ENCODE measurements at places on chromosomes 7 and 10.
A peak's percentile ranks its signal among the peaks of the same experiment; 100 is the strongest.

DNA sequence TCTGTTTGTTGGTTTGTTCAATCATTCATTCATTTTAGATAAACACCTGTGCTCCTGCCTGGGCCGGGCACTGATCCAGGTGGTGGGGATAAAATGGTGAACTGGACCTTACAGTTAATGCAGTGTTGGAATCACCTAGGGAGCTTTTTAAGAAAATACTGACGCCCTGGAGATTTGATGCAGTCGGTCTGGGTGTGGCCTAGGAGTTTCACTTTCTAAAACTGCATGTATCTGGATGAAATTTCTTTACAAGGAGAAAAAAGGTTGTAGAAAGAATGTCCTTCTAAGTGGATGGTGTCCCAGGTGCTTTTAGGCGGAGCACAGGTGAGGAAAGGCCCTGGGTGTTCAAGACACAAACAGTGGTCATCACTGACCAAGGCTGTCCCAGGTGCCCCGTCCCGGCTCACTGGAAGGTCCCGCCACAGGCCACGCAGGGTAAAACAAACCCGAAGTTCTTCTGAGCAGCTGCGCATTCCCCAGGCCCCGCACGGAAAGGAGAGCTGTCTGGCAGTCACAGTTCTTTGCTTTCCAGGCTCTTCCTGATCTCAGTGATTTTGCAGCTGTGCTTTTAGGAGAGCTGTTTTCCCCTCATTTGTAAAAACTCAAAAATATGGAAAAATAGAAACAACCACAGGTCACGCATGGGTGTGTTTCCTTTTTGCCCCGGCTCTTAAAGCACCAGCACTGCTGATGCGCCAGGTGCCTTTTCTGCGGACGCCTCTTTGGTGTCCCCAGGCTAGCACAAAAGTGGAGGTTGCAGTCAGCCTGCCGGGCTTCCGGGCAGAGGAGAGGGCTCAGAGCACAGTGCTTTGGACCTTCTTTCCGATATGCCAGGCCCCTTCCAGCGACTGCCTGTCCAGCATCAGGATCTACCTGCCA is 161.9 kb downstream of the GRK5 start:
- no peak for DNase-seq

- DNase-seq: no peak
These were observed 120.2 kb upstream of the TMEM229A start for GRCh38 chr7:124152859-124153692.

DNA sequence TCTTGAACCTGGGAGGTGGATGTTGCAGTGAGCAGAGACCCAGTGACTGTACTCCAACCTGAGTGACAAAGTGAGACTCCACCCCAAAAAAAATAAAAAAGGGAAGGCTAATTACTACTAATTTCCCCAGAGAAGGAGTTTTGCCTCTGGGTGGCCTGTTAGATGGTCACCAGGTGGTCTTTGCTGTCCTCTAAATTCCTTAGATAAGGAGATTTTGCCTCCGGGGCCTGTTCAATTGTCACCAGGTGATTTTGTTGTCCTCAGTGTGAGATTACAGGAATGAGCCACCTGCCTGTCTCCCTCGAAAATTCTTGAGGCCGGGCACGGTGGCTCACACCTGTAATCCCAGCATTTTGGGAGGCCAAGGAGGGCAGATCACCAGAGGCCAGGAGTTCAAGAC is 24.4 kb upstream of the ZMIZ2 start:
- DNase-seq: no peak

DNA sequence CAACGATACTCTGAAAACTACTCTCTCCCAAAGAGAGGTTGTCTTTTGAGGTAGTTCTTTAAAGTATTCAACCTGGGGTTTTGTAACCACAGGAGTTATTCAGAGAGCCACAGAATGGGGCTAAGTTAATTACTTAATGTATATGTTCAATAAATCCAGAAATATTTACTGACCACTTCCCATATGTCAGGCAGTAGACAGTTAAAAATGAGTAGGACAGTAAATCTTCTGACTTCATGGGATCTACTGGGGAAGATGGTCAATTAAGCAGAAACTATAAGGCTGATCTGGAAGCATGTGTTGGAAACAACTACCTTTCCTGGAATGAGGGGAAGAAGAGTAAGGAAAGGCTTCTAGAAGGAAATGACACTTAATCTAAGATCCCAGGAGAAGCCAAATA is 167.7 kb downstream of the MAGI2 start:
- no peak for DNase-seq

GRCh38 chr7:91083855-91084644 is 180.2 kb upstream of the FZD1 start:
- DNase-seq: peak; percentile 27

DNA sequence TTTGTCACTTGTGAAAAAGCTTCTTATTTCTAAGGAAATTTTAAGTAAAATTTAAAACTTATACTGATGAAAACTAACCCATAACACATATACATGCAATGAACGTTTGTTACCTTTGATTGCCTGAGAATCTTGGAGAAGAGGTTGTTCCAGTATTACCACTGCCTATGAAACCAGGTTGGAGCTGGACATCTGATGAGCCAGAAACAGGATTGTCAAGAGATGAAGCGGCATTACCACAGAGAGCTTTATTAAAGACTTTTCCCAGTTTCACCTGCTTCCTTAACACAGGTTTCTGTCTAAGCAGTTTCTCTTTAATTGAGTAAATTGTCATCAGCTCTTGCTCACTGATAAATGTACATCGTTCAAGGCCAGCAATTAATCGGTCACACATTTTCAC is 9.0 kb upstream of the KIF20B start:
- no peak for DNase-seq

DNA sequence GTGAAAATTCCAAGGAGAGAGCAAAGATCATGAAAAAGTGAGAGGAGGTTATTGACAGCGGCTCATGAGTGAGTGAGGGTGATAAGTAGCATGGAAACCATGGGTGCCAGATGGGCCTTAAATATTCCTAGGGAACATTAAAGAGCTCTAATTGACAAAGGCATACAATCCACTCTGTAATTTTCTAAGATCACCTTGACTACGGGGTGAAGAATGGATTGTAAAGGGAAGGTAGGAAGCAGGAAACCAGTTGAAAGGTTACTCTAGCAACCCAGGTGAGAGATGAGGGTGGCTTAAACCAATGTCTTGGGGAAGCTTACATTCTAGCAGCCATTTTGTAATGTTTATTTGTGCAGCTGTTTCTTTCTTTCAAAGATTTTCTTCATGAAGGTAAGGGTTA is 75.7 kb downstream of the RSU1 start:
- no peak for DNase-seq

GRCh38 chr7:95501261-95501832 is 15.6 kb downstream of the ASB4 start:
- DNase-seq: no peak

DNA sequence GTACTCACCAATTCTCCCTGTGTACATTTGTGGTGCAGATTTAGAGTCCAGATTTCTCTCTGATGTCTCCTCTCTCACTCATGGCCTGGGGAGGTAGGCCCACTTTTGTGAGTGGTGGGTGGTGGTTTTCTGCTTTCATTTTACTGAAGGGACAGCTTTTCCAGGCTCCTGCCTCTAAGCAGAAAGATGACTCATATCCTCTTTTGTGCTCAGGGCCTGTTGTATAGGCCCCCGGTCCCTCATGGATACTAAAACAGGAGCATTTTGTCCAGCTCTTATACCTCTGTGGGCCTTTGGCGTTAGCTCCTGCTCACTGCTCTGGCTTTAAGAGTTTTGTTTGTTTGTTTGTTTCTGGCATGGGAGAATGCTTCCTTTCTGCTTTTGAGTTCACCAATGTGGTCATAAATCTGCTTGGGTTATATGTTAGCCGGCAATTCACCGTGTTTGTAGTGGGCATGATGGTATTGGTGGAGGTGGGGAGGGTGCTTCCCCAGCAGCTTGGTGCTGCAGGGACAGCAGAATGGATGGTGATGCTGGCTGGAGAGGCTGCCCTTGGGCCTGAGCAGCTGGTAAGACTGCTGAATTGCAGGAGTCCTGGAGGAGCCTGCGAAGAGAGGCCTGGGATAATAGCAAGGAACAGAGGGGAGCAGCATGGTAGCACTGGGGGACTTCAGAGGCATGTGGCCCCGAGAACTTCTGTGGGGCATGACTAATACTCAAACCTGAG is 468.7 kb downstream of the RPS24 start:
- no peak for DNase-seq

- DNase-seq: no peak
These were observed 116.9 kb downstream of the CDCA7L start for GRCh38 chr7:21828841-21829240.

- no peak for DNase-seq
These were observed at the start of gene WDR86 for GRCh38 chr7:151409667-151410404. Gene WDR86, minus strand, starts transcription at chr7:151410038. Its CDS starts 449 bp downstream, at chr7:151409589.

DNA sequence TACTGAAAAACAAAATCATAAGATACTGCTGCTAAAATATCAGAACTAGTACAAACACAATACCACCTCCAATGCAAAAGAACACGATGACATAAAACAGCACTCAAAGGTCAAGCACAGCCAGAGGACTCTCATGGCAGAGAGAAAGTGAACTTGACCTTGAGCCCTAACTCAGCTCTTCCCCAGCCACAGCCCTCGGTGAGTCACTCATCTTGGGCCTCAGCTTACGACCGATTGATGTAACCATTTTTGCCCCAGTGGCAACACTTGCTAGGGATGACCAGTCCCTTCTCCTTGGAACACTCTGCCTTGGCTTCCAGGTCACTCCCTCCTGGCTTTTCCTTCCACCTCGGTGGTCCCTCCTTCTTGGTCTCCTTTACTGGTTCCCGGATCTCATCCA is 77.8 kb downstream of the JAZF1 start:
- DNase-seq: no peak

- DNase-seq: no peak
These were observed 115.5 kb downstream of the LMBR1 start for GRCh38 chr7:156777364-156778069.

Measured in stimulated activated CD4-positive, alpha-beta T cell treated with anti-CD3 and anti-CD28 coated beads, Interleukin-4, amount 100 ng/mL, for 4 hours (primary cell).